ENCODE measurements at places on chromosomes 13 and 19.

- peak; percentile 69 for DNase-seq
Observed at GRCh38 chr19:41641879-41642485, 15.1 kb upstream of the CEACAM4 start.

GRCh38 chr13:51222037-51222685 is at the start of gene FAM124A:
Gene FAM124A (plus strand): TSS chr13:51222398. CDS start chr13:51222502, 104 bp downstream.
- DNase-seq: no peak

- DNase-seq: peak; percentile 76
Observed at GRCh38 chr13:62702502-62702901, 1286.9 kb upstream of the PCDH20 start.

DNA sequence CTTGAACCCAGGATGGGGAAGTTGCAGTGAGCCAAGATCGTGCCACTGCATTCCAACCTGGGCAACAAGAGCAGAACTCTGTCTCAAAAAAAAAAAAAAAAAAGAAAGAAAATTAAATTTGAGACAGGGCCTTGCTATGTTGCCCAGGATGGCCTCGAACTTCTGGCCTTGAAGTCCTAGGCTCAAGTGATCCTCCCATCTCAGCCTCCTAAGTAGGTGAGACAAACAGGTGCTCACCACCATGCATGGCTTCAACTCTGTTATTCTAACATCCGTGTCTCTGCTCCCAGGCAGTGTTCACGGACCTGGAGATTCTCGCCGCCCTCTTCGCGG is 40.3 kb downstream of the PDE4A start:
- no peak for DNase-seq

DNA sequence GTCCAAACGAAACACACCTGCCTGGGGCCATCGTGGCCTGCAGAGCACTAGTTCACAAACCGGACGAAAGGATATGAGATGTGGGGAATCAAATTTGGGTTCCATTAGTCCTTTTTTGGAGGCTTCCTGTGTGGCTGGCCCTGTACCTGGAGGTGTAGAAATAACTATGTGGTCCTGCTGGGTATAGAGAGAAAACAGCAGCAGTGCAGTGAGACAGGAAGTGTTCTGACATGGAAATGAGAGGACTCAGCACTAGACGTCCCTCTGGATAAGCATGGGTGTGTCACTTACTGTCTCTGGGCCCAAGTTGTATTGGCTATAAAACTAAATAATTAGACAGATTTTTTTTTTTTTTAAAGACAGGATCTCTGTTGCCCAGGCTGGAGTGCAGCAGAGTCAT is 12.3 kb downstream of the KDELR1 start:
- no peak for DNase-seq

- no peak for DNase-seq
Observed at GRCh38 chr13:96850538-96851145, 143.6 kb downstream of the OXGR1 start.

DNA sequence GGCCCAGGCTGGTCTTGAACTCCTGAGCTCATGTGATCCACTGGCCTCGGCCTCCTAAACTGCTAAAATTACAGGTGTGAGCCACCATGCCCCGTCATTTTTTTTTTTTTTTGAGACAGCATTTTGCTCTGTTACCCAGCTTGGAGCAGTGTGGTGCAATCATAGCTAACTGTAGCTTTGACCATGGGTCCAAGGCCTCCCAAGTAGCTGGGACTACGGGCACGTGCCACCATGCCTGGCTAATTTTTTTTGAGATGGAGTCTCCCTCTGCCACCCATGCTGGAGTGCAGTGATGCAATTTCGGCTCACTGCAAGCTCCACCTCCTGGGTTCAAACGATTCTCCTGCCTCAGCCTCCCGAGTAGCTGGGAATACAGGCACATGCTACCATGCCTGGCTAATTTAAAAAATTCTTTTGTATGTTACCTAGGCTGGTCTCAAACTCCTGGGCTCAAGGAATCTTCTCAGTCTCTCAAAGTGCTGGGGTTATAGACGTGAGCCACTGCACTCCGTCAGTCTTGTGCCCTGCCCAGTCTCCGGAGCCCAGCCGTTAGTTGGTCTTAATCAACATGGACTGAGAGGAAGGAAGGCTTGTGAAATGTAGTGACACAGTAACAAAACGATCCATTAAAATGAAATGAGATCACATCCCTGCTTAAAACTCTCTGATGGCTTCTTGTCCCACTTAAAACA is 1.4 kb upstream of the LRG1 start:
- no peak for DNase-seq

- DNase-seq: no peak
Observed at GRCh38 chr13:85665286-85665685, 133.9 kb downstream of the SLITRK6 start.

DNA sequence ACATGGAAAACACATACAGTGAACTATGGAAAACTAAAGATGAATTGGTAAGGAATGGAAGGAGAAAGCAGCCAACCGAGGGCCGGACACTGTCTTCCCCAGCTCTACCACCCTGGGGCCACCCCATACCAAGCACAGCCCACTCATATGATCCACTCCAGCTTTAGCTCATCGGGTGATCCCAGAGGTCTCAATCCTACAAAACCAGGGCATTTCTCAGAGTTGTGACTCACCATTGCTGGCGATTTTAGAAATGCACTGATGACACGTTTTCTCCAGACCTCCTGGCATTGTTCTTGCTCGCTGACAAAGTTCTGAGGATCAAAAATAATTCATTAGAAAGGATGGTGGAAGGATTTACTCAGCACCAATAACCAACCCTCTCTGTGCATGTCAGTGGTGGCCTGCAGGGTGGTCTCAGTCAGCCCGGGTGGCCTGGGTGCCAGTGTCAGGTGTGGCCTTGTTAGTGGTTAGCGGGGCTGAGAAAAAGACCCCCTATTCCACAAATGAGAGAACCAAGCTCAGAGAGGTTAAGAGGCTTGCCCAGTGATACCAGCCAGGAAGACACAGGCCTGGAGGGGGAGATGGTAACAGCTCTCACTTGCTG is 6.6 kb downstream of the TMEM272 start:
- DNase-seq: no peak

GRCh38 chr19:45215391-45216191 is 29.6 kb downstream of the EXOC3L2 start:
- DNase-seq: peak; percentile 48
